Memory B cell (primary cell): ENCODE measurements at places on chromosomes 5 and 9.
A peak's percentile ranks its signal among the peaks of the same experiment; 100 is the strongest.

GRCh38 chr5:39080168-39080567 lies 6.0 kb upstream of the RICTOR start:
- peaks cover 12% of the 10 kb centered on the region for H3K4me1 ChIP-seq
- H3K27ac ChIP-seq = no peak overlapping the region
- H3K27me3 ChIP-seq = peaks cover 1% of the 10 kb centered on the region
- no peak for DNase-seq

GRCh38 chr5:177545487-177546257 lies 8.7 kb downstream of the FAM193B start:
- no peak overlapping the region for H3K4me3 ChIP-seq
- peaks cover 18% of the 10 kb centered on the region for H3K4me1 ChIP-seq
- H3K27ac ChIP-seq = no peak overlapping the region
- DNase-seq = no peak

- H3K36me3 ChIP-seq = no peaks in the 10 kb centered on the region
- DNase-seq = no peak
- no peak overlapping the region for H3K4me3 ChIP-seq
- H3K4me1 ChIP-seq = no peaks in the 10 kb centered on the region
Measured at GRCh38 chr5:149002053-149002452, 60.8 kb downstream of the SH3TC2 start.

DNA sequence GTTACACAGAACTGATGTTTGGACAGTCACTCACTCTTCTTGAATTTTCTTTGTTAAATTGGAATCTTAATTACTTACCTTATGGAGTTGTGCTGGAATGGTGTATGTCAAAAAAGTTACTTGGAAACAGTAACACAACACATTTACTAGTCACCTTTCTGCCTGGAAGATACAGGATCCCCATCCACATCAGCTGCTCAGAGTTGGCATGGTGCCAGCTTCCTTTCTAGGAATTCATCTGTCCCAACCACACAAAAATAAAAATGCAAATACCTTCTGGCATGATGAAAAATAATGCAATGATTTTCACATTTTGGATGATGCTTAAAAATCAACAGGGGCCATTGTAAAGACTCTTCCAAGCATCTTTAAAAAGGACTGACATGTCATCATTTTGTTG lies 341.5 kb downstream of the TMEM38B start:
- no peaks in the 10 kb centered on the region for H3K4me1 ChIP-seq
- no peaks in the 10 kb centered on the region for H3K27me3 ChIP-seq
- H3K36me3 ChIP-seq = no peaks in the 10 kb centered on the region

DNA sequence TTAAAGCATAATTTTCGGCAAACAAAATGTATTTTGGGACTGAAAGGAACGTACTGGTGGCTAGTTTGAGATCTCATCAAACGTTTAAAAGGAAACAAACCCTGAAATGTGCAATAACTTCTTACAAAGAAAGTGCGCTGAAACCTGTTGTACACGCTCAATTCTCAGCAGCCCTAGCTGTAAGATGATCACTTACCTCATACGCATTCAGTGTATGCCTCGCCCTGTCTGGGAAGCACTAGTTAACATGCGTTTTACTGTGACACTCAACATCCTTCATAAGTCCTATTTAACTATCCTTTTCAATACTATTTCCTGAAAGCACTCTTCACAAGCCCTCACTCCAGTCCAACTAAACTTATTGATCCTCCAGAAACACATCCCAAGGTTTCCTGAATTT lies 485.0 kb upstream of the EDIL3 start:
- H3K27me3 ChIP-seq = no peaks in the 10 kb centered on the region
- H3K4me1 ChIP-seq = no peaks in the 10 kb centered on the region
- no peak overlapping the region for H3K27ac ChIP-seq
- H3K4me3 ChIP-seq = no peak overlapping the region
- no peak for DNase-seq
- H3K36me3 ChIP-seq = no peaks in the 10 kb centered on the region

- no peak overlapping the region for H3K27ac ChIP-seq
- DNase-seq = no peak
- H3K4me3 ChIP-seq = no peak overlapping the region
- no peaks in the 10 kb centered on the region for H3K36me3 ChIP-seq
Measured at GRCh38 chr9:91560301-91560700, 136.7 kb upstream of the NFIL3 start.

DNA sequence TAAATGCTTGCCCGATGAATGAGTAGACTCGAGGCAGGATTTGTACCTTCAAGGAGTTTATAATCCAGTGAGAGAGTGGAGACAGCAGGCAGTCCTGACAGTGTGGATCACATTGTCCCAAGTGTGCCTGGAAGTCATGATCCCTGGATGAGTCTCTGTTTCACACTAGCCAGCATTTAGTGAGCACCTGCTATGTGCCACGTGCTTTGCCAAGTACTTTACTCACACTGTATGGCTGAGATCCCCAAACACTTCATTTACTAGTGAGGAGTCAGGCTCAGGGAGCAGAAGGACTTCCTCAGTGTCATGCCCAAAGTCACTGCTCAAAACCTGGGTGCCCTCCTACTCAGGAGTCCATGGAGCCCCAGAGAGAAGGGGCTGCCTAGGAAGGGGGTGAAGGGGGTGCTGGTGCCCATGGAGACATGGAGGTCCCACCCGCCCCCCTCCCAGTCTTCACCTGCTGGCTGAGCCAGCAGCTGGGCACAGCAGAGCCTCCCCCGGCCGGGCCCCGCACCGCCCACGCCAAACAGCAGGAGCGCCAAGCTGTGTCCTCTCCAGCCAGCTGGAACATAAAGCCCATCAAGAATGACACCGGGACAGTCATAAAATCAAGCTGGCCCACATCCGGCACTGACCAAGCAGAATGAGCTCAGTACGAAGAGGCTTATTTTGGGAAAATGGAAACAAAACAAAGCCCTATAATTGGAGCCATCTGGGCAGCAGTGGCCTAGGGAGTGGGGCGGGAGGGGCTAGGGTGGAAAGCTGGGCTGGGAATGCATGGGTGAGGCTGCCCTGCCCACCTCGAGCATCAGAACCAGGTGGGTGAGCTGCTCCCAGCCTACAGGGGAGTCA lies 10.6 kb downstream of the LAMC3 start:
- no peak overlapping the region for H3K4me3 ChIP-seq
- DNase-seq = no peak
- H3K27me3 ChIP-seq = peaks cover 11% of the 10 kb centered on the region
- H3K36me3 ChIP-seq = no peaks in the 10 kb centered on the region

DNA sequence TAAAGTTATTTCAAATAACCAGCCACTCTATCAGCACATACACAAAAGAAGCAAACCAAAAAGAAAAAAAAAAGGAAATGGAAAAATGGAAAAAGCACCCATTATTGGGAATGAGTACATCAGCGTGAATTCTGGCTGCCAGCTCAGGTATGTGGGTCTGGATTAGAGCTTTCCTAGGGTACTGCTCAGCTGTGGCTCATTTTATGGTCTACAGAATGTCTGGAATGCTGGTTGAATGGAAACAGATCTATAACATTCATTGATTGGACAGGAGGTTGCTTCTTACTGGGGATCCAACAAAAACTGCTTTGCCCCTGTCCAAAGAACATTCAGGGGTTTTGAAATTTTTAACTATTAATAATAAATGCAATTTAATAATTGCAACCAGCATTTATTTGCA lies 3.9 kb upstream of the CAST start:
- peaks cover 29% of the 10 kb centered on the region for H3K4me1 ChIP-seq
- no peak overlapping the region for H3K27ac ChIP-seq
- DNase-seq = no peak

DNA sequence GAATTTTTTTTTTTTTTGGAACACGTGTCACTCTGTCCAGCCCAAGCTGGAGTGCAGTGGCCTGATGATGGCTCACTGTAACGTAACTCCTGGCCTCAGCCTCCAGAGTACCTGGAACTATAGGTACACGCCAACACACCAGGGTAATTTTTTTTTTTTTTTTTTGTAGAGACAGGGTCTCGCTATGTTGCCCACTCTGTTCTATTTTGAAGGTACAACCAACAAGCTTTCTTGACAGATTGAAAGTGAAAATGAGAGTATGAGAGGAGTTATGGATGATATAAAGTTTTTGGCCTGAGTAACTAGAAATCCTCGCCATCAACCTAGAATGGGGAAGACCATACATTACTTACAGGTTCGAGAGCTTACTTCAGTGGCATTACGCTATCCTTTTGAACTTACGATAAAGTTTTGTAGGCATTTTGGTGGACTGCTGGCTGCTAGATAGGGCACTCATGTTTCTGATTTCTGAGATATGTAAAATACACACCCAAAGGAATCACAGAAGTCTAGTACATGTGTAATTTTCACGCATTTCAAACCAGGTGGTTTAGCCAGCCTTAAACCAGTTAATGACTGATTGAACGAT lies 806 bp upstream of the CDC42SE2 start:
- peak overlapping the region; percentile 73 for H3K4me3 ChIP-seq
- H3K27ac ChIP-seq = peak overlapping the region; percentile 97
- peaks cover 6% of the 10 kb centered on the region for H3K36me3 ChIP-seq
- H3K4me1 ChIP-seq = peaks cover 18% of the 10 kb centered on the region
- H3K27me3 ChIP-seq = no peaks in the 10 kb centered on the region

DNA sequence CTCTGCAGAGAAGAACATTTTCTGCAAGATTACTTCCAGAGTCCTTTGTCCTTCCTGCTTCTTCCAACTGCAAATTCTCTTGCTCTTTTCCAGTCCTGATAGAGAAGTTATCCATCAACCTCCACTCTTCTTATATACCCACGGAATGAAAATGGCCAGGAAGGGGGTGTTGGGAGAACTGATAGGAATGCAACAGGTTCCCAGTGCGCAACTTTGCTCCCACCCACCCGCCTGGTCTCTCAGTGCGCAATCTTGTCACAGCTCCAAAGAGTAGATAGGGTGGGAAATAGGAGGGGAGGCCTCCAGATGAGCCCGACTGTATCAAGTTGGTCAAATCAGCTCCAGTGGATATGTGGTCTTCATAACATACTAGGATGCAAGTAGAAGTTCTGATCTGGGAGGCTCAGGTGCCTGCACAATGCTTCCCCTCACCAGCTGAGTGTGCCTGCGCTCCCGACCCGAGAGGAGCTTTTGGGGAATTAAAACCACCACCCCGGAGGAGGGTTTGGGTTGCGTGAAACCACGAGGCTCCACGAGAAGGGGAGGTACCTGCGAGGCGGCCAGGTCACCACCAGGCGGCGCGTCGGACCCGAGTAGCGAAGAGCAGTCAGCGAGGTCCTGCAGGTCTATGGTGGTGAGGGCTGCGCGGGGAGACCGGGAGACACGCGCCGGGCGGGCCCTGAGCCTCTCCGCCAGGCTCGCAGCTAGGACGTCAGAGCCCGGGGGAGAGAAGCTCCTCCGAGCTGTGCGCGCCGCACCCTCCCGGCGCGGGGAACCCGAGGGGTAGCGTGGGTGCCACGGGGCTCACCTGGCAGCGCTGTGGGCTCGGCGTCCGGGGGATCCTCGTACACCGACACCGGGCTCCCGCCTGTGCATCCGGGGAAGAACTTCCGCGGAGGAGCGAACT lies 835 bp downstream of the MCIDAS start:
- no peak for DNase-seq
- H3K27ac ChIP-seq = no peak overlapping the region
- peaks cover 25% of the 10 kb centered on the region for H3K4me1 ChIP-seq
- H3K36me3 ChIP-seq = no peaks in the 10 kb centered on the region
- H3K27me3 ChIP-seq = peaks cover 48% of the 10 kb centered on the region

- peaks cover 11% of the 10 kb centered on the region for H3K4me1 ChIP-seq
- no peak for DNase-seq
- H3K27me3 ChIP-seq = no peaks in the 10 kb centered on the region
- peaks cover 6% of the 10 kb centered on the region for H3K36me3 ChIP-seq
- no peak overlapping the region for H3K4me3 ChIP-seq
Measured at GRCh38 chr5:139597134-139597533, 36.0 kb downstream of the UBE2D2 start.

DNA sequence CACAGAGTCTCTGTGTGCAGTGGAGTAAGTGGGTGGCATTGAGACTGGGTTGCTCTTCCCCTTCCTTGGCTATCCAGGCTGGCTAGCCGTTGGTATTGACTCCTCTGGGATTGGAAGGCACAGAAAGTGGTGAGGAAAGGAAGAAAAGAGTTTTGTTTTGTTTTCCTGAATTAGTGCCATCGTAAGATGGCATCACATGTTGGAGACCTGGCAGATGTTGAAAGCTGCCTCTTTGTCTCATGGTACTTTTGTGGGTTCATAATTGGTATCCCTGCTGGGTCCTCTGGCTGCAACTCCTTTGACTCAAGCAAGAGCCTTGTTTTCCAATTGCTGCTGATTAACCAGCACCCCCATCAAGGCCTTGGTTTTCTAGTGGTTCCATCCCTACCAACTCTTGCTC lies 293.8 kb downstream of the PDE4D start:
- H3K36me3 ChIP-seq = peaks cover 8% of the 10 kb centered on the region
- no peaks in the 10 kb centered on the region for H3K27me3 ChIP-seq
- no peak overlapping the region for H3K4me3 ChIP-seq
- no peak for DNase-seq
- peaks cover 25% of the 10 kb centered on the region for H3K4me1 ChIP-seq

DNA sequence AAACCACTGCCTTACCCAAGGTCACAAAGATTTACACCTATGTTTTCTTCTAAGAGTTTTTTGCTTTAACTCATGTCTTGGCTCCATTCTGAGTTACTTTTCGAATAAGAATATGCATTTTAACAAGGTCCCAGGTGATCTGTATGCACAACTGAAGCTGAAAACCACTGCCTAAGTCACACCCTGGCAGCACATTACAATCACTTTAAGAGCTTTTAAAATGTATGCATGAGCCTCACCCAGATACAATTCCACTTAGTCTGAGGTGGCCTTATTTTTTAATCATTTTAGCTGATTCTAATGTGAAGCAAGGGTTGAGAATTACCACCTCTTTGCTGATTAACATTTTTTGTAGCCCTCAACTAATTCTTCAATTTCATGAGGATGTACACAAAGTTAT lies 29.5 kb downstream of the IDNK start:
- H3K36me3 ChIP-seq = peaks cover 33% of the 10 kb centered on the region
- peak overlapping the region; percentile 6 for H3K27ac ChIP-seq
- no peaks in the 10 kb centered on the region for H3K27me3 ChIP-seq
- DNase-seq = no peak
